ENCODE measurements at places on chromosomes 1 and 21.

DNA sequence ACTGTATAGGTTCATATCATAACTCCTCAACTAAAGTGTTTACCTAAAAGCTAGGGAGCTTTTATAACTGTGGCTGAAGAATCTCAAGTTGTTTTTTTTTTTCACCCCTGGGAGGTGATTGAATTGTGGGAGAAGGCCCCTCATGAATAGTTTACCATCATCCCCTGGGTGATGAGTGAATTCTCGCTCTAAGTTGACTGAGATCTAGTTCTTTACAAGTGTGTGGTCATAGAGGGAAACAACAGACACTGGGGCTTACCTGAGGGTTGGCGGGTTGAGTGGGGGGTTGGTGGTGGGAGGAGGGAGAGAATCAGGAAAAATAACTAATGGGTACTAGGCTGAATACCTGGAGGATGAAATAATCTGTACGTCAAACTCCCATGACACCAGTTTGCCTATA is 7.9 kb upstream of the ZSCAN20 start:
- no peak for DNase-seq

DNA sequence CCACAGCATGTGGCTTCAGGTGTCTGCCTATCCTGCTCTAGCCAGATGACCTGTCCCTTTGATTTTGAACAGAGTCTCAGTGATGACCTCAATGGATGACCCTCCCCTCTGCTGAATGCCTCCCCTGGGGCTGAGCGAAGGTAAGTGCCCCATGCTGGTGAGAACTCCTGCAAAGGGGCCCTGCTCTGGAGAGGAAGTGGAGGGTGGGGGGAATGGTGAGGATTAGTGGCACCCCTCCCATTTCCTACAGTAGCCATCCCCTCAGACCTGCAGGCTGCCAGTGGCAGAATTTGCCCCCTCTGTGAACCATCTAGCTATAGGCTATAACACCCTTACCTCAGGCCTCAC is 3.7 kb upstream of the PMVK start:
- DNase-seq, result no peak

DNA sequence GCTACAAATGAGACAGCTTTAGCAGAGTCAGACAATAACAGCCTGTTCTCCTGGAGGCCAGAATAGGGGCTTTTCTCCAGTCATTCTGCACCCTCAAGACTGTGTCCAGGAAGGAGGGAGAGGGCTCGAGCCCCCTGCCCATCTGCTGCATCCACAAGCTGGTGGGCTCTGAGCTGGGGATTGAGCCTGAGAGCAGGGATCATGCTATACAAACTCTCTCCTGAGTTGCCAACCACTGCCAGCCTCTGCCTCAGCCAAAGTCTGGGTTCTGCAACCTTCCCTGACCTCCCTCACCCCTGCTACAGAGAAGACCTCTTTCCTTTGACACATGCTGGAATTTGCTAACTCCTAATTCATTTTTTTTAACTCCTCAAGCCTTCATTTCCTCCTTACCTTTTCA is 14.8 kb upstream of the PPM1J start:
- no peak for DNase-seq

DNA sequence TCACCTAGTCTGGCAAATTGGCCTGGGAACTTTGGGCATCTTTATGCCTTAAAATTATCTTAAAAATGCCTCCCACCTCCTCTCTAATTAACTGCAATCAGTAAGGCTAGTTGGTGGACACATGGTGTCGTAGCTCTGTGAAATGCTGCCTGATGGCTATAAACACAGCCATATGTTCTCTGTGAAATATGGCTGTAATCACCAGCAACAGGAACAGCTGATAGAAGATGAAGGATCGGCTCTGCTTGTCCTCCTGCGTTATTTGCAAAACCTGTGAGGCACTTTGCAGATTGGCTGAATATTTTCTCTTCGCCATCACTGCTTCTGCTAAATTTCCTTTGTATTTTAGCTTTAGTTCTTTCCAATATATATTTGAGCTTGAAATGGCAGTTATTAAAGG is 419.6 kb downstream of the RWDD3 start:
- no peak for DNase-seq

- DNase-seq, result no peak
Observed at GRCh38 chr1:243420016-243420945, 164.4 kb downstream of the SDCCAG8 start.

DNA sequence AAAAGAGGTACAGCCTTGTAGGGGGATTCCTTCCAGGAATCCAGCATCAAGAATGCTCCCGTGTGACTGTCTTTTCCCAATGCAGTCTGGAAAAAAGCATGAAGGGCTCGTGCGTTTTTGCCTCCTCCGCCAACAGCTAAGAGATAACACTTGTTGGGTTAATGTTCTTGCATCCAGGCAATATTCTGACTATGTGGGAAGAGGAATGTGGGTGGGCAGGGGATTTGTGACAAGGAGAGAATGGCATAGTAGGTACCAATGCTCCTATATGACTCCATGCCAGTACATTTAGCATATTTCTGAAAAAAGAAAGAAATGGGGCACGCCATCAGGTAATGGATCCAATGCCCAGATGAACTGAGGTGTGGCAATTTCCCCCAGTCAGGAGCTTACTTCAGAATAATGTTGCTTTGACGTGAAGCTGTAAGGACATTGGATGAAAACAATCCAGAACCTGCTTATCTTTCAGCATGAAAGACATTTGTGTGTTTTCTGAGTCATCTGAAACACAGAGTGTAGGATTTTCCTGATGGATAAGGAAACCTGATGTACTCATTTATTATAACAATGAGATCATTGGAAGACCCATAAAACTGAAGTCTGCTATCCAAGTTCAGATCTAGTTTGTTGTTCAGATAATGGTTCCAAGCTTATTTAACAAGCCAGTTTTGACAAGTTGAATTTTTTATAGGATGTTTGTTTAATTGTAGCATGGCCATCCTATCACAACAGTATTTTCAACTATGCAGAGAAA is 105.5 kb downstream of the LYPLAL1 start:
- no peak for DNase-seq

Data from stimulated activated CD4-positive, alpha-beta T cell treated with anti-CD3 and anti-CD28 coated beads, Interleukin-2, amount 100 ng/mL, for 24 hours (primary cell).